ENCODE measurements at places on chromosomes 12 and 14.

- DNase-seq, result no peak
These were observed 53.1 kb upstream of the CCDC175 start for GRCh38 chr14:59629444-59630287.

DNA sequence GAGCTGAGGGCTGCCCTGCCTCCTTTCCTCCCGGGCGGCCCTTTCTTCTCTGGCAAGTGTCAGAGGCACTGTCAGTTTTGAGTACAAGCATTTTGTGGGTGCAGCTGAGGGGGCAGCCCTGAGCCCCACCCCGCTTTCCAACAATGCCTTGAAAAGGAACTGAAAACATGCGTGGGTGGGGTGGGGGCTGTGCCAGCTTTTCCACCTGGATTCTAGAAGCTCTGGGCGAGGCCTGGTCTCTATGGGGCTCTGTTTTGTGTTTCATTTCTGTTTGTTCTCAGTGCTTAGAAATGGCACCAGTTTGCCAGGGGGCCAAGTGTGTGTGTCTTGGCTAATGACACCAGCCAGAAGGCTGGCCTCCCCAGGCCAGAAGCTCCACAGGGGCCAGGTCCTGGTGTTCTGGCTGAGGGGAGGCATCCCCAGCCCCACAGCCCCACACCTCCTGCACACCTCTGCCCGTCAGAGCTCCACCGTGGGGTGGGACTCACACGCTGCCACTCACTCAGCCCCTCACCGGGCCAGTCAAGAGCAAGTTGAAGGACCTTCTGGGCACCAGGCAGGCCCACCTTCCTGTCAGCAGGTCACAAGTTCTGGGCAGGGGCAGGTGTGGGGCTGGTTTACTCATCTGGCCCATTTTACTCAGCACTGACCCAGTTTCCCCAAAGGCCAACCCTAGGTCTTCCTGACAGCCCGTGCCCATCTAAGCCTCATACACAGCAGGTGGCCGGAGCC is 155.1 kb downstream of the CALM1 start:
- no peak for DNase-seq

- DNase-seq, result peak; percentile 23
These were observed 42.9 kb upstream of the SINHCAF start for GRCh38 chr12:31368666-31369361.

- DNase-seq, result no peak
These were observed 1.0 kb upstream of the SUDS3 start for GRCh38 chr12:118375348-118375747.

DNA sequence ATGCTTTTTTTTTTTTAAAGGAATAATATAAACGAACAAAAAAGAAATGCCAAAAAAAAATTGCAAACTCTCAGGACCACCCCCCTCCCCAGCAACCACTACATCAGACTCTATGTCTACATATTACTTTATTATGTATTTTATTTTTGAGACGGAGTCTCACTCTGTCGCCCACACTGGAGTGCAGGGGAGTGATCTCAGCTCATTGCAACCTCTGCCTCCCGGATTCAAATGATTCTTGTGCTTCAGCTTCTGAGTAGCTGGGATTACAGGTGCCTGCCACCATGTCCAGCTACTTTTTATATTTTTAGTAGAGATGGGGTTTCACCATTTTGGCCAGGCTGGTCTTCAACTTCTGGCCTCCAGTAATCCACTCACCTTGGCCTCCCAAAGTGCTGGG is 22.9 kb downstream of the HECTD4 start:
- DNase-seq, result no peak
